ENCODE measurements at places on chromosomes 12 and 14.
A peak's percentile ranks its signal among the peaks of the same experiment; 100 is the strongest.

- DNase-seq: no peak
Observed at GRCh38 chr14:56183631-56184157, 65.5 kb downstream of the PELI2 start.

DNA sequence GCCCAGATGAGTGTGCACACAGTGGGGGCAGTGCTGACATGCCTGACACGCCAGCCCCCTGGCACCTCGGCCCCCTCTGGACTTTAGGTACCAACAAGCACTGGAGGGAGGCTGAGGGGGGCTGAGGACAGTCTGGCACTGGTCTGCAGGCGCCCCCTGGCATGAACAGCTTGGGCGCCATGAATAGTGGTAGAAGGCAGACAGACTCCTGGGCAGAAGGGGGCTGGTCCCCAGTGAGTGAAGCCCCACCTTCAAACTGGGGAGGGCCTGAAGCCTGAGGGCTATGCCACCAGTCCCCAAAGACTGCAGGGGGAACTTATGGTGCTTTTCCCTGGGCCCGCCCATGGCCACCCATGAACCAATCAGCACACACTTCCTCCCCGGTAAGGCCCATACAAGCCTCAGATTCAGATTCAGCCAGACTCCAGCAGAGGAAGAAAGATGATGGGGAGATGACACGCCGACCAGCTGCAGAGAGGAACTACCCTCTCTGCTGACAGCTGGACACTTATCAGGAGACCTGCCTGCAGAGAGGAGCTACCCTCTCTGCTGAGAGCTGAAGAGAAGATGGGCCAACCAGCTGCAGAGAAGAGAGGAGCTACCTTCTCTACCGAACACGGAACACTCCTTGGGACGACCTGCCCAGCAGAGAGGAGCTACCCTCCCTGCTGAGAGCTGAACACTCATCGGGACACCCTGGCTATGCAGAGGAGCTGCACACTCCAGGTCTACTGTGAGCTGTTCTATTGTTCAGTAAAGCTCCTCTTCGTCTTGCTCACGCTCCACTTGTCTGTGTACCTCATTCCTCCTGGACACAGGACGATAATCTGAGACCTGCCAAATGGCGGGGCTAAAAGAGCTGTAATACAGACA is 324.5 kb downstream of the PCNX1 start:
- no peak for DNase-seq

GRCh38 chr12:131735153-131735456 is 24.2 kb downstream of the SFSWAP start:
- DNase-seq: no peak

- DNase-seq: no peak
Observed at GRCh38 chr12:65106948-65107347, 14.2 kb downstream of the WIF1 start.

DNA sequence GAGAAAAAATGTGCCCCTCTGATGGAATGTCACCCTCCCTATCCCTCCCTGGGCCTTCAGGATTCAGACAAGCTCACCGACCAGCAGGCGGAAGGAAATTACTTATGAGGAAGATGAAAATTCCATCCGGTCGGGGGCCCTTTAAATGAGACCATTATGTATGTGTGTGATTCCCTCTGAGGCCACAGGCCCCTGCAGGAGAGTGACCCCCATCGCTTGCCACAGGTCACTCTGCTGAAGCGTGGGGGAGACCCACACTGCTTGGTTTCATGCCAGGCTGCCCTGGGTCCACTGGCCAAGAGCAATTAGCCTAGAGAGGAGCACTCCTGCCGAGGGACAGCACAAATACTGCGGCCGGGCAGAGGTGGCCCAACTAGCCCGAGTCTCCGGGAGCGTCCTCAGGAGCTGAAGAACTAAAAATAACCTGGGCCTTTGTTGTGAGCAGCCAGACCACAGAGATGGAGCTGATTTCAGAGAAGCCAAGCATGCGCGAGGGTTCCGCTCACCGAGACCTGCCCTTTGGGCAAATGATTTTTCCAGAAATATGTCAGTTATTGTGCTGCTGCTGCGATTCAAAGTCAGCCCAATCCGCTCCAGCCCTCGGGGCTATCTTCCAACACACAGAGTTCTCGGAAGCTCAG is 276.4 kb downstream of the DPF3 start:
- no peak for DNase-seq

- no peak for DNase-seq
Observed at GRCh38 chr12:113786107-113786506, 180.0 kb downstream of the RBM19 start.

DNA sequence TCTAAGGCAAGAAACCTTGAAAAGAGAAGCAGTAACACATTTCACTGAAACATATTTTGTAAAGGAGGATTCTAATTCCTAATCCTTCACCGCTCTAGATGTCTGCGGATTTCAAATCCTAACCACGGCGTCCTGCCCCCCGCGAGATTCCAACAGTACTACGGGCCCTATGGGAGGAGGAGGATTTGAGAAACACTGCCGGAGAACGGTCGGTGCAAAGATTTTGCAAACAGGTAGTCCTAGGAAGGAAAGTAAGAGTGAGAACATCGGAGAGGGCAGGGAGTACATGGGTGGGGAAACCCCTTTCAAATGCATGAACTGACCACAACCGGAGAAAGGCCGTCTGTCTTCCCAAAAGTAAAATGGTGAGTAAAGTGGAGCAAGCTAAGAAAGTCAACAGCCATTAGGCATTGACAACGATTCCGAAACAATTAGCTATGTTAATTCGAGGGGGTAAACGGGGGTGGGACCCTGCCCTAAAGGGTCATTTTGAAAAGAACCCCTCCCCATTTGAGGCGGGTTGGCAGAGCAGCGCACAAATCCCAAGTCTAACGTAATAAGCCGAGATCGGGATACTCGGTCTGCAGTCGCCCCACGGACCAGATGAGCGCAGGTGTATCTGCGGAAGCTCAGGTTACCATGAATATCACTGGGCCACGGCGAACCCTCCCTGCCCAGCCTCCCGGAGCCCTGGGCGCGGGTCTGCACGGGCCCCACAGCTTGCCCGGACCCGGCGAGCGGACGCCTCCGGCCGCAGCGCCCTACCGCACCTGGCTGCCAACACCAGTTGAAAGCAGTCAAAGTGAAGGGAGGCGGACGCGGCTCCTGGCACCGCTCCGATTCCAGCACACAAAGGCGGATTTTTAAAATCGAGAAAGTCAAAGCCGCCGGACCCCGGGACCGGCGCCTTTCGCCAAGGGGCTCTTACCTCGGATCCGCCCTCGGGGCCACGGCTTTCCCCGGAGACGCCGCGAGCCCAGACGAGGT is 662 bp downstream of the EPS8 start:
- peak; percentile 9 for DNase-seq

DNA sequence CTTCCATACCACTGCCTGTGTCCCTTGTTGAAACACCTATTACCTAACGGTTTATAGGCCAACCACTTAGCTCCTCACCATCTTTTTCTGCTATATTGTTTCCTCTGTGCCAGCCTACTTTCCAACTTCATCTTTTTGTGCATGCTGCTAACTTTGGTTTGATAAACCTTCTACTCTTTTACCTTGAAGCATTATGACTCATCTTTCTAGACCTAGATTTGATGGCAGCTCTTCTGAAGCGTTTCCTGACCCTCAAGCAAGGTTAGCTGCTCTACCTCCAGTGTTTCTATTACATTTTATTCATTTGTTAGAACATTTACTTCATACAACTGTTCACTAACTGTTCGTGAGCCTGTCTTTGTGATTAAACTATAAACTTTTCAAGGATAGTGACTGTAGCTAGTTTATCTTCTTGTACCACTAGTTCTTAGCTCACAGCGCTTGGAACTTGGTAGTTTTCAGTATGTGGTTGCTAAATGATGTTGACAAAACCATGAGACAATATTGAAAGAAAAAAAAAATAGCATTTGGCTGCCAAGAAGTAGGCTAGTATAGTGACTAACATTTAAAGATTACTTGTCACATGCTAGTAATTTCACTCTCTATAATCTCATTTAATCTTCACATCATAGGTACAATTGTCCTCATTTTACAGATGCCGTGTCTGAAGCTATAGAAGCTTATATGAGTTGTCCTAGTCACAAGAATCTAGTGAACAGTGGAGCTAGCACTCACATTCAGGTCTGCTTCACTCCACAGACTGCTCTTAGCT is 79.5 kb downstream of the APAF1 start:
- DNase-seq: no peak

GRCh38 chr14:74142523-74142922 is 57.8 kb downstream of the LIN52 start:
- DNase-seq: no peak

DNA sequence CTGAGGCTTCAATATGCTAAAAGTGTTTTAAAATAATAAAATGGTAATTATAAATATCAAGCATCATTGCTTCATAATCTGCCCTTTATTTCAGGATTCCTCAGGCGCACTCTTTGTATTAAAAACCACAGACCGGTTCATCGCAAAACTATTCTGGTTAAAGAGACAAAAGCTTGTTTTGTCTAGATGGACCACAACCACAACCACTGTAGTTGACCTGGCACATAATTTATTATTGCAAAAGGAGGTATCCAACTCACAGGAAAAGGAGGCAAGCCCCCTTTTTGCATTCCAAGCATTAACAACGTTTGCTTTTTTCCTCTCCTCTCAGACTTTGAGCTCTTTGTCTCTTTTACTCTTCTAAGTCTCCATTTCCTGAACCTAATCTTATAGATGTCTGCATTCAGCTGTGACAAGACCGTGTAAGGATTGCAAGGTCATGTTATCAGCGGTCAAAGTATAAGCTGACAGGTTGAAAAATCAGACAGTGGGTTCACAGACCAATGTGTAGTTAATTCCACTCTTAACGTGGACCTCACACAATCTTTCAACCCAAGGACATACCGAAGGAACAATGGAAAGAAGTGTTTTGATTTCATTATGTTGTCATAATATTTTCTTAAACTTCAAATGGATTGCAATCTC is 1057.6 kb downstream of the GALC start:
- DNase-seq: no peak

DNA sequence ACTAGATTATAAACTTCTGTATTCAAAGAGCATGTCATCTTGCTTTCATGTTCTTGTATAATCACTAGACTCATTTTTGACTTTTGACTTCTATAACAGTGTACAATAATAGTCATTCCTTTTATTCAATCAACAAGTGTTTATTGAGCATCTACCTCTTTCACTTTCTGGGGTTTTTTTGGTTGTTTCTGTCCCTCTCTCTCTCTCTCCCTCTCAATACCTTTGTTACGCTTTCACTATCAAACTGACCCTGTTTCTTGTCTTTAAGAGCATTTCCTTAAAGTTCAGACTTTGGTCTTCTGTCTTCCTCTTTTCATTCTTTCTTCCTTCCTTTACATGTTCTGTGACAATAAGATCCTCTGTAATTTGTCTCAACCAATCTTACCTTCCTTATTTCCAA is 49.5 kb downstream of the GPR137C start:
- DNase-seq: no peak

DNA sequence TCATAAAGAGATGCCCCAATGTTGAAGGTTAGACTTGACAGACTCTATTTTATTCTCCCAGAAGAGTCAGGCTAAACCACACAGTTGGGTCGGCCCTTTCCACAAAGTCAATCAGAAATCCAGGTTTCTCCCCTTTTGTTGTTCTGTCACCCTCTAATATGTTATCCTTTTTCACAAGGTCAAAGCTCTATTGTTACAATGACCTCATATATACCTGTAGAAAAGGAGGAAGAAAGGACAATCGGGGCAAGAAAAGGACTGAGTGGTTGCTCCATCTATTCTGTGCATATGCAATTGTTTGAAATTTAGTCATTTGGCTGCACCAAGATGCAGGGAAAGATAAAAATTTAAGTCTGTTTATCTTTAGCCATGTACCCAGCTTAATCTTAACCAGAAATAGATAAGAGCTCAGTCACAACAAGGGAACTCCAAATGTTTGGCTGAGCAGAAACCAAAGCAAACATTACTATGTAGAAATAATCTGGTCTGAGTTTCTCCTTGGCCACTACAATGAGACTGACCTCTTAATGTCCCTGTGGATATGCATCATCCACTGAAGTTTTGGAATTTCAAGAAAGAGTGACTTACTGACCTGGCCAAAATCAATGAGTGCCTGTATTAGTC is 503.7 kb downstream of the GALC start:
- DNase-seq: no peak

- no peak for DNase-seq
Observed at GRCh38 chr12:89664441-89664840, 44.2 kb downstream of the ATP2B1 start.

- no peak for DNase-seq
Observed at GRCh38 chr14:49858383-49858782, 5.8 kb upstream of the NEMF start.

GRCh38 chr12:98595243-98595988 is 1.9 kb downstream of the SLC25A3 start:
- no peak for DNase-seq

- no peak for DNase-seq
Observed at GRCh38 chr12:96814200-96814599, 92.9 kb upstream of the NEDD1 start.

DNA sequence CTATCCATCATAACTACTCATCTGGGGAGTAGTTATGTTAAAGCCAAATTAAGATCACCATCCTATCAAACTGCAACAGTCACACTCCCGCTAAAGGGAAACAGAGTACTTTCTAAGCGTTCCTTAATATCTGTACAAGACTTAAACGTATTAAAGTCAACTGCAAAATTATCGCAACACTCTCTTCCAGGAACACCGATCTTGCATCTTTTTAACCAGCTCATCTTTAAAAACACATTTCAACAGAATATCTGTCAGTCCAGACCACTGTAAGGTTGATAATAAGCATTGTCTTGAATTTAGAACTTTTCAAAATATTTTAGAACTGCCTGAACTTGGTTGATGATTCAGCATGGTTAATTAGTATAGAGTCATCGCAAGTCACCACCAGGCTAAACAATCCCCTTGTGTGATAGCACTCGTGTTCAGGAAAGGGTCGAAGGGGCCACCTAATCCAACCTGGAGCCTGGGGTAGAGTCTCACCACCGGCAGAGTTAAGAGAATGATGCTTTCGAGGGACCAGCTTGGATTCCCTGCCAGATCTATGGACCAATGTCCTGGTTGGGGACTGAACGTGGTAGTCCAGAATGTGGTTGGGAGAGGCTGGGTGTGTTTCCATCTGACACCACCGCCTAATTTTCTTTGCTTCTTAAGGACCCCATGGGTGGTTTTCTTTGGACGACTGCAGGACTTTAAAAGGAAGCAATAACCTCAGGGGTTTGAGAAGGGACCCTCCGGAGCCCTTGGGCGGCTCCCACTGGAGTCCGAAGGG is 890 bp downstream of the SPTLC2 start:
- DNase-seq: peak; percentile 19

DNA sequence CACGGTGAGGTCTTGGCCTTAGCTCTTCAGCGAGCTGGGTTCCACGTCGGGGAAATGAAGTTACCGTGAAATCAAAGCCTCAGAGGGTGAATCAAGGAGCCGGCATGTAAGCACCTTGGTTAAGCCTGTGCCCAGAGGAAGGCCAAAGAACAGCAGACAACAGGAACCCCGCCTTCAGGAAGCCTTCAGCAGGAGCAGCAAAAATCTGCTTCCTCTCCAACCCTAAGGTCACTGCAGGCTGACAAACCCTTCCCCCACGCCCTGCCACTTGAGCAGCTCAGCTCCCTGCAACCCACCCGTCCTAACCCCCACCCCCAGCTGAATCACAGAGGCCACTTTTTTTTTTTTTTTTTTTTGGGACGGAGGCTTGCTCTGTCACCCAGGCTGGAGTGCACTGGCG is 72.9 kb upstream of the LTA4H start:
- DNase-seq: peak; percentile 43
